ENCODE measurements at places on chromosomes 2 and 18. TPM values are rescaled to one million over a fixed set of nuclear protein-coding genes. Genes with fewer than 3 reads are reported as not detected.

KANSL1L gene
- total RNA-seq = 14.5 TPM

SPHKAP gene
- 0.09 TPM for total RNA-seq

PPP1R1C gene
- 0.47 TPM for total RNA-seq

CARF gene
- 5.4 TPM for total RNA-seq

NAT8 gene
- total RNA-seq = not detected

GDF7 gene
- under 0.01 TPM for total RNA-seq

TFCP2L1 gene
- not detected for total RNA-seq

EFR3B gene
- total RNA-seq = 0.26 TPM

MOGAT1 gene
- not detected for total RNA-seq

ALKAL2 gene
- not detected for total RNA-seq

TMEM163 gene
- total RNA-seq = not detected

IL37 gene
- not detected for total RNA-seq

C1QL2 gene
- not detected for total RNA-seq

PHOSPHO2 gene
- 1.4 TPM for total RNA-seq

HOXD4 gene
- total RNA-seq = not detected

PKDCC gene
- 53.1 TPM for total RNA-seq

EPHA4 gene
- total RNA-seq = 3.0 TPM

CSRNP3 gene
- 2.0 TPM for total RNA-seq

POMC gene
- total RNA-seq = not detected

AFF3 gene
- total RNA-seq = 0.34 TPM

NT5DC4 gene
- not detected for total RNA-seq

LHCGR gene
- total RNA-seq = not detected

SPATA3 gene
- not detected for total RNA-seq

GAL3ST2 gene
- 0.09 TPM for total RNA-seq

SFTPB gene
- total RNA-seq = 0.17 TPM

CFAP65 gene
- under 0.01 TPM for total RNA-seq

ACVR1 gene
- 20.8 TPM for total RNA-seq

TDRD15 gene
- total RNA-seq = not detected

MALL gene
- total RNA-seq = 13.4 TPM

TMEM150A gene
- 7.7 TPM for total RNA-seq

SIX3 gene
- not detected for total RNA-seq
